Aorta (tissue), 5 donors: ENCODE measurements at places on chromosomes 1 and 21. TPM values are rescaled to one million over a fixed set of nuclear protein-coding genes. Genes with fewer than 3 reads are reported as not detected.

RPRD2 gene
- 27.2 TPM for total RNA-seq

KLHL21 gene
- total RNA-seq, result 37.5 TPM

C1orf52 gene
- 28.3 TPM for total RNA-seq

HTR1D gene
- not detected for total RNA-seq

PRAMEF12 gene
- not detected for total RNA-seq

HEYL gene
- 26.3 TPM for total RNA-seq

DDAH1 gene
- 28.8 TPM for total RNA-seq

PLA2G5 gene
- 4.0 TPM for total RNA-seq

SPATA21 gene
- not detected for total RNA-seq

WNT2B gene
- total RNA-seq, result 15.8 TPM

CDA gene
- 9.0 TPM for total RNA-seq

AJAP1 gene
- 2.3 TPM for total RNA-seq

C8A gene
- not detected for total RNA-seq

LRRIQ3 gene
- total RNA-seq, result 0.36 TPM

OR2T33 gene
- not detected for total RNA-seq

BGLAP gene
- total RNA-seq, result not detected

BRDT gene
- not detected for total RNA-seq

WDR64 gene
- not detected for total RNA-seq

SGIP1 gene
- 51.8 TPM for total RNA-seq

WARS2 gene
- 10.4 TPM for total RNA-seq

GON4L gene
- total RNA-seq, result 65.4 TPM

SPATA46 gene
- total RNA-seq, result not detected

TTC24 gene
- total RNA-seq, result 0.36 TPM

MNDA gene
- total RNA-seq, result 11.3 TPM

MCOLN3 gene
- 1.3 TPM for total RNA-seq
